DMS79 (cell line): ENCODE measurements at places on chromosomes 16 and 17.

DNA sequence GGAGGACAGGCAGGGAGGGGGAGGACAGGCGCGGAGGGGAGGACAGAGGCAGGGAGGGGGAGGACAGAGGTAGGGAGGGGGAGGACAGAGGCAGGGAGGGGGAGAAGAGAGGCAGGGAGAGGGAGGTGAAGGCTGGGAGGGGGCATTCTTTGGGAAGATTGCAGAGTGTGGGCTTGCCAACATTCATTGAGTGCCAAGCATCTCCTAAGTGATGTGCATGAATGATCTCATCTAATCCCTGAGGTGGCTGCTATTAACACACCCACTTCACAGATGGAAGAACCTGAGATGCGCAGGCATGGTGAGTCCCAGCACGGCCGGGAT, 58.3 kb downstream of the NT5M start:
- DNase-seq = no peak

DNA sequence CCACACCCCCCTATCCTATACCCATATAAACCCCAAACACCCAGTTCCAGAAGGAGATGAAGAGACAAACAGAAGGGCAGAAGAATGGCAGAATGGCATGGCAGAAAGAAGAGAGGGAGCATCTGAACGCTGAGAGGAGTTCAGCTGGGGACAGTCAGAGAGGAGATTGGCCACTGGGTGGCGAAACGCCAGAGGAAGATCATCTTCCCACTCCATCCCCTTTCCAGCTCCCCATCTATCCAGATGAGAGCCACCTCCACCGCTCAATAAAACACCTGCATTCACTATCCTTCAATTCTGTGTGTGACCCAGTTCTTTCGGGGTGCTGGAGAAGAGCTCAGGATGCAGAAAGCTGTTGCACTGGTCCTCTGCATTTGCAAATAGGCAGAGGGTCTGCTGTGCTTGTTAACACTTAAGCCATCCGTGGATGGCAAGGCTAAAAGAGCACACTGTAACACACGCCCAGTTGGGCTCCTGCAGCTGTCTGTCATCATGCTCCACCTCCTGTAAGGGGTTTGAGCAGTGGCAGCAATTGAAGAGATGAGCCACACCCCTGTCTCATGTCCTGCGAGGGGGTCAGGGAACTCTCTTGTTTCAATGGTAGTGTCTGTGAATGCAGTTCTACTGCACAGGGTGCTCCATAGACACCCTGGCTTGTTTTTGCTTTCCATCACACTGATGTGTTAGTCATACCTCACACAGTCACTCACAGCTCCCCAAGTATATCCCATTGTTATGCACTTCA, 1034.8 kb upstream of the RBFOX1 start:
- DNase-seq = no peak

- no peak for DNase-seq
These were observed 109.3 kb upstream of the METRNL start for GRCh38 chr17:82970067-82970466.

- DNase-seq = no peak
These were observed 1.7 kb downstream of the ZNF267 start for GRCh38 chr16:31875112-31875803.

DNA sequence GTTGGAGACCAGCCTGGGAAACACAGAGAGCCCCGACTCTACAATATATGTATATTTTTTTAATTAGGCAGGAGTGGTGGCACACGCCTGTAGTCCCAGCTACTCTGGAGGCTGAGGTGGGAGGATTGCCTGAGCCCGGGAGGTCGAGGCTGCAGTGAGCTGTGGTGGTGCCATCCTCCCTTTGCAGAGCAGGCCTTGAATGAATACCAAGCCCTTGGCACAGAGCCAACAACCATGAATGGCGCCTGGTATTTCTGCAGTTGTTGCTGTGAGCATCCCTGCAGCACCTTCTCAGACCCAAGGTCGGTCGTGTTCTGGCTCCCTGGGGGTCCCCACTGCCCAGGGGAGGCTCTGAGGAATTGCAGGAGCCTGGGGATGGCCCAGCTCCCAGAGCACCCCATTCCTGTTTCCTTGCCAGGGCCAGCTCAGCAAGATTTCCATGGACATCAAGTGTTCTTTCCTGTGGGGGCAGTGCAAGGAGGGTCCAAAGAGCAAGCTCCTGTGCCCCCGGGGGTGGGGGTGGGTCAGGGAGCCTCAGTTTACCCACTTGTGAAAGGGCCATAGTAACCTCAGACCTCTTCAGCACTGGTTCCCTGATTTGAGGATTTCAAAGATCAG, 25.6 kb upstream of the RMI2 start:
- no peak for DNase-seq

GRCh38 chr16:31061126-31061812, 12.8 kb downstream of the ZNF668 start:
- DNase-seq = no peak

DNA sequence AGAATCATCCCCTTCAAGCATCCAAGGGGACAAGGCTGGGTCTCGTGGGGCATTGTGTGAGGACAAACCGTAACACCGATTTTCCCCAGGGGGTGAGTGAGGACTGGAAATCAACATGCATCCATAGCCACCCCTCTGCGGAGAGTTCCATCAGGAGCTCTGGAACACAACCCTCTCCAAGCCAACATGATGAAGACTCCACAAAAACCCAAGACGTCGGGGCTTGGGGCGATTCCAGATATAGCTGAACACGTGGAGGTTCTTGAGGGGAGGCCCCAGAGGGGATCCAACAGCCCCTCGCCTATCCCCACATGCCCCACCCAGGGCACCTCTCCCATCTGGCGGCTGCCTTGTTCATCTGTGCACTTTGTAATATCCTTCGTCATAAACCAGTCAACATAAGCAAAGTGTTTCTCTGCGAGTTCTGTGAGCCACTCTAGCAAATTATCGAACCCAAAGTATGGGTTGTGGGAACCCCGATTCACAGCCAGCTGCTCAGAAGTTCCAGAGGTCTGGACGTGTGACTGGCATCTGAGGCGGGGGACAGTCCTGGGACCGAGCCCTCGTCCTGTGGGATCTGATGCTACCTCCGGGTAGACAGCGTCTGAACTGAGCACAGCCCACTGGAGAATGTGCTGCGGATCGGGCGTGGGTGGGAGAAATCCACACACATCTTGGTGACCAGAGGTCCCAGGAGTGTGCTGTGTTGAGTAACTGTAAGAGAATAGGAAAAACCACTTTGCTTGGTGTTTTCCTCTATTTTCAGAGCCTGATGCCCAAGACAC, 55.5 kb downstream of the RPH3AL start:
- no peak for DNase-seq

GRCh38 chr17:48503747-48504146, 27.1 kb downstream of the HOXB1 start:
- peak; percentile 42 for DNase-seq

- no peak for DNase-seq
These were observed 390 bp downstream of the MLLT6 start for GRCh38 chr17:38705523-38705802.

GRCh38 chr16:13338044-13338443, 436.6 kb downstream of the SHISA9 start:
- DNase-seq = no peak

GRCh38 chr16:24544640-24545039, 5.3 kb downstream of the RBBP6 start:
- no peak for DNase-seq

- DNase-seq = no peak
These were observed 181.4 kb downstream of the COPRS start for GRCh38 chr17:31677681-31678080.

DNA sequence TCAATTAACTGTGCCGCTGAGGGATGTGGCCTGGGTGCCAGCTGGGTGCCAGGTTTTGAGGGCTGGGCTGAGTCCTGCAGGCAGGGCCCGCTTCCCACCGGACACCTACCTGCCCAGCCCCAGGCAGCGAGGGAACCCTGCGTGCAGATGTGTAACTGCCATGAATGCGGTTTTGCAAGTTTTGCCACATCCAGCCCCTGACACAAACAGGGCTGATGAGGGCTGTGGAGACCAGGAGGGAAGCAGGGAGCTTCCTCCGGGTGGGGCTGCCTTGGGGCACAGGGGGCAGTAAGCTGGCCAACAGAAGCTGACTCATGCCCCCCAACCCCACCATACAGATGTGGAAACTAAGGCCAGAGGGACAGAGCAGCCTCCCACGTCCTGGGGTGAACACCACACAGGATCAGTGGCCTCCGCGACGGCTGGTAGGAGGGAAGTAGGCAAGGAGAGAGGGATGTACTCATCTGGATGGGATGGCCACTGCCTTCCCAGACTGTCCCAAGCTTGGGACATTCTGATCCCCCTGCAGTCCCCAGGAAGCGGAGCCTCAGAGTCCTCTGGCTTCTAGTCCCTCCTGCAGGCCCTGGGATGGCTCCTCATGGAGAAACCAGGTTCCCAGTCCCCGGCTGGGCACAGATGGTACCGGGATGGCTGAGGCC, 1.6 kb downstream of the UBALD1 start:
- DNase-seq = no peak

DNA sequence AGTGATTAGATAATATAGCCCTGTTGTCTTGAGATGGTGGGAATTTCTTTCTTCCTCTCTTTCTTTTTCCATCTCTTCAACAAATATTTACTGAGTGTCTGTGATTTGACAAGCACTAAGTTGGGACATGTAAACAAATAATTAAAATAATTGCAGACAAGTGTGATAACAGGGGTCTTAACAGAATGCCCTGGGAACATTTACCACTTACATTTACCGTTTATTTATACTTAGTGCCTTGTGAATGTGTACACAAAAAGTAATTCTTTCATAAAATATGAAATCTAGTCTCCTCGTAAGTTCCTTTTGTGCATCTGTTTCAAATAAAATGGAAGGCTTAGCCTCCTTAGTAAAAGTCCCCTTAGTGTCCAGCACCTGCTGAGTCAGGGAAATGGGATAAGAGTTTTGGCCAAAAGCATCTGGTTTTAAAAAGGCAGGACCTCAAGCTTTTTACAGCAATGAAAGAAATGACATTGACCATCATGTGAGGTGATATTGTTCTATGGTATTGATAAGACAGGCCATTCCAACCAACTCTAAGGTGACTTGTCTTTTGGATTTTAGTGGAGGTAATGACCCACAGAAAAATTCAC, 188.2 kb downstream of the HS3ST3B1 start:
- DNase-seq = no peak

- no peak for DNase-seq
These were observed 33.9 kb downstream of the GNAO1 start for GRCh38 chr16:56225017-56225742.

- DNase-seq = no peak
These were observed 1.3 kb downstream of the SNN start for GRCh38 chr16:11669380-11670146.

DNA sequence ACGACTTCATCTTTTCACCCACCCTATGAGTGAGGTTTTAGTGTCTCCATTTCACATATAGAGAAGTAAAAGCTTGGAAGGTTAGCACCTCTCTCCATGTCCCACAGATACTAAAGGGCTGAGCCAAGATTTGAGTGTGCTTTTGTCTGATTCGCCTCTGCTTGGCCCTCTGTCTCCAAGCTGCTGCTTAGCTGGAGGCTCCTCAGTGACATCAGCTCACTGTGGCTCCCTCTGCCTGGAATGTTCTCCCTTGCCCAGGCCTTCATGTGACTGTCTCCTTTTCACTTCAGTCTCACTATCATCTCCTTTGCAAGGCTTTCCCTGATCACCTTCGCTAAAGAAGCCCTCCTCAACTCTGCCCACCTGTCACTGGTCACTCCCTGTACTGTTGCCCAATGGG, 84.5 kb upstream of the HSBP1 start:
- DNase-seq = no peak

GRCh38 chr16:50761267-50761666, 19.4 kb downstream of the CYLD start:
- DNase-seq = no peak

GRCh38 chr17:27233776-27234175, 60.1 kb upstream of the WSB1 start:
- no peak for DNase-seq

DNA sequence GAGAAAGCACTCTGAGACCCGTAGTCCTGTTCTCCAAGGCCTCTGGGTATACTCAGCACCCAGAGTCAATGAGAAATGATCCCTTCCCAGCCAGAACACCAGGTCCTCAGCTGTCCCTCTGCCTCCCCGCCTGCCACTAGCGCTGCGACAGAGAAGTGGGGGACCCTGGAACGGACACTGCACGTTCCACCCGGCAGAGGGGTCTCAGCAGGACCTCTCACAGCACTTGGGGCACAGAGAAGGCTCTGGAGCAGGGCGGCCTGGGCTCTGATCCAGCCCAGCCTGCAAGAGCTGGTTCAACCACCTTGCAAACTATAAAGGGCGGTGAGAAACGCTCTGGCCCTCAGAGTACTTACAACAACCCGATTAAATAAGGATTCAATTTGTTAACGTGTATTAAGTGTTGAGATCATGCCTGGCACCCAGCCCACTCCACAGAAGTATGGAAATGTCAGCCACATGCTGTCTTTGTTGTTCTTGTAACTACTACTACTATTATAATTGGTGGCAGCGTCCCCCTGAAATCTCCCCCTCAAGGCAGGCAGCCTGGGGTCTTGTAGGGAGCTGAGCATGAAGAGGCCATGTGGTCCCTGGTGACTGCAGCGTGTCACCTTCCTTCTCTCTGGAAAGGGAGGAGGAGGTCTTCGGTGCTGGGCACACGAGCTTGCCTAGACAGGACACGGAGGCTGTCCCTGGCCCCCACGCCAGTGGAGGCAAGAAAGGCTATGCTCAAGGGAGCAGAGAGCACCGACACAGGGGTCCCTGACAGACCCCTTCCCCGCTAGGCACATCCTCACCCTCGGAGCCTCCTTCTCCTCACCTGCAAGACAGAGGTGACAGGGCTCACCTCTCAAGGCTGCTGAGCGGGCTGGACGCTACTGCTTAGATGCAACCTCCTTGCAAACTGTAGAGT, 2.4 kb downstream of the OSGIN1 start:
- no peak for DNase-seq

GRCh38 chr16:17343028-17343427, 127.7 kb downstream of the XYLT1 start:
- no peak for DNase-seq

- no peak for DNase-seq
These were observed 218.7 kb upstream of the AXIN2 start for GRCh38 chr17:65780111-65780510.

- DNase-seq = no peak
These were observed 82.9 kb upstream of the FOXF1 start for GRCh38 chr16:86427433-86427851.

- no peak for DNase-seq
These were observed 17.7 kb downstream of the GFOD2 start for GRCh38 chr16:67701420-67701819.

DNA sequence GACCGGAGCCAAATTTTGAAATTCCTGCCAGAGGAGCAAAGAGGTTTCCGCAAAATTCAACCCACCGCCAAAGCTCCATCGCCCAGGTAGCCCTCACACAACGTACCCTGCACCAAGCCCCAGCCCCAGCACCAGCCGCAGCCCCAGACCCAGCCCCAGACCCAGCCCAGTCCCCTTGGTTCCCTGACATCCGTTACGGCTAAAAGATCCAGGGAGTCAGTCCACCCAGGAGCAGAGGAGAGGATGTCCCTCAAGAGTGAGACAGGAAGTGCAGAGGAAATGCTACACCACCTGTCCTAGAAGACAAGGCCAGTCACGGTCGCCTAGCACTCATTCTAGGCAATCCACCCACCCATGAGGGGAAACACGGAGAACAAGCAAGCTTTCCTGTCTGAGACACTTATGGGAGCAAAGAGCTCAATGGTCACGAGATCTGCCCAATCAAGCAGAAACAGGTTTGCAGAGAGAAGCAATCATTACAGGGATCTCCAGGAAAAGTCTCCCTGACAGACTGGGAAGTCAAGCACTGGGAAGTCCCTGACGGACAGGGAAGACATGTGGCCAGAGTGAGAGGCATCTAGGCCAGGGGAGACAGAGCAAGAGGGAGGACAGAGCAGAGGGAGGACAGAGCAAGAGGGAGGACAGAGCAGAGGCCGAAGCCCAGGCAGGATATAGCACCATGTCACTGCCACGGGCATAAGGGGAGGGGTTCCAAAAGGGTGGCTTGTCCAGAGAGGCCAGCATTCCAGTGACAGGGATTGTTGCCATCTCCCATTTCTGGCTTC, 15.0 kb upstream of the KCNJ18 start:
- no peak for DNase-seq
